ENCODE measurements at places on chromosomes 1 and 21.

- DNase-seq = no peak
Observed at GRCh38 chr1:31476891-31477846, 64.2 kb downstream of the SERINC2 start.

GRCh38 chr1:23564529-23565122 lies 5.3 kb upstream of the ID3 start:
- DNase-seq = no peak

DNA sequence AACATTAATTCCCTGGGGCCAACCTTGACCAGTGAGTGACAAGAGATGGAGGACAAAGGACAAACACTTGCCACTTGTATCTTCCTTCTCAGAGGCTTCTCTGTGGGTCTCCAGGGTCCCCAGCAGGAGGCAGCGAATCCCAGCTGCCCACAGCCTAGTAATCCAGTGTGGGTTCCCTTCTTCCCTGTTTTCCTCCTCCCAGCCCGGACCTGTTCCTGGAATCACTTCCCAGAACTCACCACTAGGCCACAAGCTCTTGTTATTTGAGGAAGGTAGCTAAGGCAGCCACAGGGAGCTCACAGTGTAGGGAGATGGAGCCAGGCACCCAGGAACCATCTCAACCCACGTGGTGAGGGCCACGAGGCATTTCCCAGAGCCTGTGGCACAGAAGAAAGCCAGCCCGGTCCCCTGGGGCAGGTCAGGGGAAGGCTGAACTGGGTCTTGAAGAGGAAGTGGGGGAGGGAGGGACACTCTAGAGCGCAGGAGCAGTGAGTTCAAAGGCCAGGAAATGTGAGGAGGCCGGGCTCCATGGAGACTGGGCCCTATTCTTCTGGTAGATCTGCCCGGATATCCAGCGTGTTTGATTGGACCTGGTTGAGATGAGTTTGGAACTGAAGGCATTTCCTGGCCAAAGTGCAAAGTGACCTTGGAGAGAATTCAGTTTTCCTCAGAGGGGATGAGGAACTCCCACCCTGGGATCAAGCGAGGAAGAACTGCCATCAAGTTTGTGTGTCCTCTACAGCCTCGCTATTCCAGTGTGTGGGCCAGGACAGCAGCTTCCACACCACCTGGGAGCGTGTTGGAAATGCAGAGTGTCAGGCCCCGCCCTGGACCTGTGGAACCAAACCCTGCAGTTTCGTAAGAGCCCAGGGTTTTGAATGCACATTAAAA lies 20.3 kb upstream of the C2CD2 start:
- DNase-seq = no peak

GRCh38 chr21:38489729-38490128 lies 8.5 kb downstream of the ERG start:
- no peak for DNase-seq

DNA sequence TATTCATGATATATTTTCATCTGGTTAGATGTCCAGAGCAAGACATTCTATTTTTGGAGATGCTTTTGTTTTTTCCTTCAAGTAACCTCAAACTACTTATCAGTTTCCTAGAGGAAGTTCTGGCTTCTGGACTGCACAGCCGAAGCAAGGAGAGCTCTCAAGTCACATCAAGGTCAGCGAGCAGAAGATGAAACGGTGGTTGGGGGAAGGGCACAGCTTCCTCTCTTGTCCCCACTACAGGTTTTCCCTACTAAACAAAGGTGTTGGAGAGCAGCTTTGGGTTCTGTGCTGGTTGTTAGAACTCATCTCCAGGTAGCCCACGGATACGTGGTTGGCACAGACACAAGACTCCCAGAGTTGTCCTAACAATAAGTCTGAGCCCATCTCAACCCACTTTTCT lies 5.1 kb upstream of the PLEKHO1 start:
- DNase-seq = no peak

DNA sequence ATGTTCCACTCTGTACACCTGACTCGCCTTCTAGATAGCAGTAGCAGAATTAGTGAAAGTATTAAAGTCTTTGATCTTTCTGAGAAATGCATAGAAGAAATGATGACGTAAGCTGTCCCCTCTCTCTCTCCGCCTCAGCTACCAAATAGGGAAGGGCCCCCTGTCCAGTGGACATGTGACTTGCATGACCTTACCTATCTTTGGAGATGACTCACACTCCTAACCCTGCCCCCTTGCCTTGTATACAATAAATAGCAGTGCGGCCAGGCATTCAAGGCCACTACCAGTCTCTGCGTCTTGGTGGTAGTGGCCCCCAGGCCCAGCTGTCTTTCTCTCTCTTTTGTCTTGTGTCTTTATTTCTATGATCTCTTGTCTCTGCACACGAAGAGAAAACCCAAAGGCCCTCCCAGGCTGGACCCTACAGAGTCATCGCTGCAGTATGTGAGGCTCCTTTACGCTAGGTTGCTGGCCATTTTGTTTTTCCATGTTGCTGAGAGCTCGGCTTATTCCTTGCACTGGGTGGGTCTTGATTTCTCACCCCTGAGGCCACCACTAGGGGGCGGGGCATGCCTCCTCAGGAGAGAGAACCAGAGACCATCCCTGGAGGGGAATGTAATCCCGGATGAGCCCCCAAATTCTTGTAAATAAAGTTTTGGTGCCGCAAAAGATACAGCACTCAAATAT lies 16.0 kb upstream of the ZBTB8B start:
- peak; percentile 62 for DNase-seq

DNA sequence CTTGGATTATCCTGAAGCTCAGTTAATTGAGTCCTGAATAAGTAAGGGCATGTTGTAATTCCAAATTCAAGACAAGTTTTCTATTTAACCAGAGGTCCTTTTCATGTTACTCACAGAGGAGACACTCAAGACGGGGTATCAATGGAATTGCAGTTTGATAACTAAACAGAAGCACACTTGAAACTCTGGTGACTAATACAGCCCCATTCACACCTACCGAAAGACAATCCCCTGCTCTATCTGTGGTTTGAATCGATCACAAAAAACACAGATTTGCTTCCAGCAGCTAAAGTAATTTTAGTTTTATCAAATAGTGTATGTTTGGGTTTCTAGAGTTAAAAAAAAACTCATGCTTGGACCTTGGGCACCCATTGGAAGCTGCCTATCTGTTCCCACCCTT lies 60.4 kb downstream of the TEX35 start:
- no peak for DNase-seq

DNA sequence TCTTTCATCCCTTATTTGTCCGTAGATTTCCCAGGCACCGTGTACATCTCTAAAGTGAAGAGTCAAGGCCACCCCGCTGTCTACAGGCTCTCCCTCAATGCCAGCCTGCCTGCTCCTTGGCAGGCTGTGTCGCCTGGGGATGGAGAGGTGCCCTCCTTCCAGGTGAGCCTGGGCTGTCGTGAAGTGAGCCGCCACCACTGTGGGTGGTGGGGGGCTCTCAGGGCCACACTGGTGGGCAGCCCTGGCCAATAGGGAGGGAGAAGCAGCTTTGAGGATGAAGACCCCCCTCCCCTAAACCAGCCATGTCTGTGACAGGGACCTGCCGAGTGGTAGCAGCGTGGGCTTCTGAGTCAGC lies 46.2 kb downstream of the DISP3 start:
- no peak for DNase-seq

DNA sequence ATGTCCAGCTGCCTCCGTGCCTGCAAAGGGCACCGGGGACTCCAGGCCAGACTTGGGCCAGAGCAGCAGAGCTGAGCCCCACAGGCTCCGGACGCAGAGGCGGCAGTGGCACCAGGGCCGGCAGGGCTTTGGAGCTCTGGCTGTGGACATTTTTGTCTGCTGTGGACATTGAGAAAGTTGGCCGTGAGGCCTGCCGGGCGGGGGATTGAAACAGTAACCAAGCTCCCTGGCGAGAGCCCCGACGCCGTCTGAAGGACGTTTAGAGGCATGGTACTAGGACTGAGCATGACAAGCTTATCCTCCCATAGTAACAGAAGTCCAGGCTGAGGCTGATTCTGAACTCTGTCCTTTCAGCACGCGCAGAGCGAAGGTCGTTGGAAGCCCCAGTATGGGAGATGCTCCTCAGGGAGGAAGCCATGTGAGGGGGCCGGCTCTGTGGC lies 323.8 kb downstream of the AMY1C start:
- DNase-seq = no peak
